Hematopoietic multipotent progenitor cell treated with erythropoietin and hydrocortisone succinate and interleukin-3 and kit ligand, for 6 days (in vitro differentiated cells): ENCODE measurements at places on chromosomes 4 and X.

DNA sequence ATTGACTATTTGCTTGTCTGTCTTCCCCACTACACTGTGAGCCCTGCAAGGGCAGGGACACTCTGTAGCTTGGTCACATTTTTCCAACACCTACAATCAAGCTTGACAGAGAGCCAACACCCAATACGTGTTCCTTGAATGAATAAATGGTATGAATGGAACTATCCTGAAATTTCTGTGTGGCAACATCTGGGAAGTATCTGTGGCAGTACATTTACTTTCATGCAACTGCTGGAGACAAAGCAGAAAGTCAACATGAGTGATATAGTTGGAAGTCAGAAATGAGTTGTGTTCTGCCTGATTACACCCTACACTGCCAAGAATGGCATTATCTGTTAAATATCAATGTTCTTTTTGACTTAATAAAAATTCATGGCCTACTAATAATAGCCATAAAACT is 343.5 kb upstream of the F9 start:
- DNase-seq = no peak

- DNase-seq = no peak
Observed at GRCh38 chr4:2459589-2460349, 9.1 kb upstream of the RNF4 start.

DNA sequence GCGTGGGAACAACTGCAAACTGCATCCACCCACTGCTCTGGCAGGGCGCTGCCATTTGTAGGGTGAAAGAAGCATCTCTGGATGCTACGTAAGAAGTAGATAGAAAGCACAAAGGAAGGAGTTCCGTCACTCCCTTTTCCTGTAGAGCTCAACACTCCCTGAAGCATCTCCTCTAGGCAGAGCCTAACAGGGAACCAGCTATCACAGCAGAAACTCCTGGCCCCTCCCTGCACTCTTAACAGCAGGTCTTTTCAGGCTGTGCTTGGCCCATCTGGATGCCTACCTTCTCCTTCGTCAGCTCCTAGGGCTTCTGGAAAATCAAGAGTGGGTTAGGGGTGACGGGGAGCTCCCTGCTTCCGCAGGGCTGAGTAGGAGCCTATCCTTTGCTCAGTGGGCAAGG is 112.9 kb upstream of the TLL1 start:
- no peak for DNase-seq

DNA sequence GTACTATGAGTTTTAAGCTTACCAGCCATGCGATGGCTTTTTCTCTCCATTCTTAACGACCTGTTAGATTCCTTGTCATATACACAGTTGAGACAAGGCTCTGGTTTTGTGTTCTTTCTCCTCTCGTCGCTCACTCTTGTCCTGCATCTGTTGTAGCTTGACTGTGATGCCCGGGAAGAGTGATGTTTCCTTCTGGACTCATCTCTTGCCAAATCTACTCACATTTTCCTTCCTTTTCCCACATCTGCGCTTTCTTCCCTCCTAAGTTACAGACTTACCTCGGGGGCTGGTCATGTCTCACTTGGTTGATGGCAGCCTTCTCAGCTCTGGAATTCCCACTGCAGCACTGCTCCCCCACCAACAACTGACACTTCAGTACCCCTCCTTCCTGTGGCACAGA is 4.8 kb upstream of the MAP7D3 start:
- DNase-seq = no peak
